H4 (cell line): ENCODE measurements at places on chromosomes 2 and 18.
A peak's percentile ranks its signal among the peaks of the same experiment; 100 is the strongest.

GRCh38 chr18:45865466-45865865, 40.0 kb downstream of the SIGLEC15 start:
- no peak for DNase-seq

DNA sequence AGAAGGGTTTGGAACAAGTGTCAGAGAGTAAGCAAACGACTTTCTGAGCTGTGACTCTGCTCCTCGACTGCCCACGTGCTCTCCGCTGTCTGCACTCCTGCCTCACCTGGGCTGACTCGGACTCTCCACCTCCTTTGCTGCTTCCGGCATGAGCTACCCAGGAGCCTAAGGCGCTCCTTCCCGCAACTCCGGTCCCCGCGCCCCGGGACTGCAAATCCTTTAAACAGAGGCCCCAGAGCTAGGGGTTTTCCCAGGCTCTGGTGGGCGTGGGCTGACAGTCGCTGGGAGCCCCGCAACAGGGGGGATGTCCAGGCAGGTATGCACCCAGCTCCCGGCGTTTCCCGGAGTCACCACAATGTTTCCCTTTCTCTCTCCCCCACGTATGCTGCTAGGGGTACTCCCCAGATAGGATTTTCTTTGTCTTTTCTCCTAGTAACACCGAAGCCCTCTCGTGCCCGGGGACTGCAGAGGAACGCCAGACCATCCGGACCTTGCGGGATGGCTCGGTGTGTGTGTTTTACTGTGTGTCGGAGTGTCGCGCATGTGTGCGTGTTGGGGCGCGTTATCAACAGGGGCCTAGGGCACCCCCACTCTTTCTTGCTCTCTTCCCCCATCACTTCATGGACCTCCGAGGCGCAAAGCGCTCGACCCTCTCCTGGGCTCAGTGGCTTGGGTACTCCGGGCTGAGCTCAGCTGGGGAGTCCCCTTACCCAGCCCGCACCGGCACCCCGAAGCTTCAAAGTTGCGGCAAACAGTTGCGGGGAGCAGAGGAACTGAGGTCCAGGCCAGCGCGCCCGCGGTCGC, 691 bp upstream of the THSD7B start:
- DNase-seq = no peak

DNA sequence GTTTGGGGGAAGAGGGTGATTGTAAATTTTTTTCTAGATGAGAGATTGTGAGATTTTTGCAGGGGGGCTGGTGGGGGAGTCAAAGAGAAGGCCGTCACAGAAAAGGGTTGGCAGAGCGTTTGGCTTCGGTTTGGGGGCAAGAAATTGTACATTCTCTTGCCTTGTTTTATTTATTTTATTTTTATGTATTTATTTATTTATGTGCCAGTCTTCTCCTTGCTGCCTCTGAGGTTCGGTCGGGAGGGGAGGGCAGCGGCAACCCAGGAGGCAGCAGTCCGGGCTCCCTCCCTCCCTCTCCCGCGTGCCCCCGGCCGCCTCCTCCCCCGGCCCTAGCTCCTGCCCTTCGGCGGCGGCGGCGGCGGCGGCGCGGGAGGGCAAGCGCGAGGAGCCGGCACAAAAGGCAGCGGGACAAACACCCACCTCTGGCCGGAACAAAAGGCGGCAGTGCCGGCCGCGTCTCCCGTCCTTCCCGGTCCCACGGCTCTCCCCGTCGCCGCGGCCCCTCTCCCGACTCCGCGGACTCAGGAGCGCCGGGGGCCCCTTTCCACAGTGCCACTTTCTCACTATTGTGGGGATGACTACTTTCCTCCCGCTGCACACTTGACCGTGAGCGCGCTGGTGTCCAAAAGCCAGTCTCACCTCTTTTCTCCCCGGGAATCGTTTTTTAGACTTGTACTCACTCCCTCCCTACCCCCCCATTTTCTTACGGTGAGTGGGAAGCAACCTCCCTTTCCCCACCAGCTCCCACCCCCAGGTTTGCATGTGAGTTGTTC, 1.2 kb downstream of the BCL11A start:
- no peak for DNase-seq

- DNase-seq = no peak
These were observed 3.3 kb downstream of the HES6 start for GRCh38 chr2:238236571-238236970.

GRCh38 chr2:38634684-38635083, 31.2 kb upstream of the GALM start:
- no peak for DNase-seq

GRCh38 chr2:45973426-45973825, 322.0 kb downstream of the PRKCE start:
- DNase-seq = no peak

- DNase-seq = no peak
These were observed 61.1 kb downstream of the ANTXR1 start for GRCh38 chr2:69073928-69074570.

DNA sequence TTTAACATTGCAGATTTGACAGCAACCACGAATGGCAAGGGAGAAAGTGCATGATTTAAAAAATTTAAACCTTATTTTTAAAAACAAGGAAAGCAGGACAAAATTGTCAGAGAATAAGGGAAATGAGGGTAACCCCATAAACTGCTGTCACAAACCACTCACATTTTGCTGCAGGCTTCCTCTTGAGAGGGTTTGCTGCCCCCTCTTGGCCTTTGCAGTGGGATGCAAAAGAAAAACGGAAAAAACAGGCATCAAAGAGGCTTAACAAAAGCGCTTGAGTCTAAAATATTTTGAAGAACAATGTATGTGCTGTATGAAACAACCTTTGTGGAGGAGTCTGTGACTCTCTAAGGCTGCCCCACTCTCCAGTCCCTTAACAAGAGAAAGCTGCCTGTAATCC, 91.6 kb downstream of the TMX3 start:
- peak; percentile 75 for DNase-seq

DNA sequence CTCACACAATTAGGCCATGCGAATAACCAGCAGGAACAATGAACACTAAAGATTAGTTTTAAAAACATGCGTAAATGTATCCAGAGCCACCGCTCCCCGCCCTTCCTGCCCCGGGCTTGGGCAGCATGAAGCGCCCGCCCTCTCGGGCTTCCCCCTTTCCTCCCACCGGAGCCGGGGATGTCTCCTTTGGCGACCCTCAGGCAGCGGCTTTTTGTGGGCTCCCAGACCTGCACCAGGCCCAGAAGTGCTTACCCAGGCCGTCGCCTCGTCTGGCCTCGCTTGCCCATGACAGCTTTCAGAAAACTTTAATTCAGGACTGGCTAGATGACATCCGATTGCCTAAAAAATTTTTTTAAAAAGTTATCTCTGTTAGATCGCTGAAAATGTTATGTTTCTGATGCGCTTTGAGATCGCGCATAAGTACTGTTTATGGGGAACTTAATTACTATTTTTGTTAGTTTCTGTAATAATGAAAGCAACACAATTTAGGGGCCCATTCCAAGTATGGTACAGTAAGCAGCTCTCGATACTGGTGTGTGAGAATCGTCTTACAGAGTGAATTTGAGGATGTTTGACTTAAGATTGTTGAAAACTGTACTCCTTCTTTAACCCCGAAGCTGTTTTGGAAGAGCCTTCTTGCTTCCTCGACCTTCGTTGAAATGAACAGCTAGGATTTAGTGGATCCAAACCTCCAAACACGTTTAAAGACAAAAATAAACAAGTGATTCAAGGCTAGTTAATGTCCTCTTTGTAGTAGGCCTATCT, 1.1 kb downstream of the MAP3K20 start:
- no peak for DNase-seq

DNA sequence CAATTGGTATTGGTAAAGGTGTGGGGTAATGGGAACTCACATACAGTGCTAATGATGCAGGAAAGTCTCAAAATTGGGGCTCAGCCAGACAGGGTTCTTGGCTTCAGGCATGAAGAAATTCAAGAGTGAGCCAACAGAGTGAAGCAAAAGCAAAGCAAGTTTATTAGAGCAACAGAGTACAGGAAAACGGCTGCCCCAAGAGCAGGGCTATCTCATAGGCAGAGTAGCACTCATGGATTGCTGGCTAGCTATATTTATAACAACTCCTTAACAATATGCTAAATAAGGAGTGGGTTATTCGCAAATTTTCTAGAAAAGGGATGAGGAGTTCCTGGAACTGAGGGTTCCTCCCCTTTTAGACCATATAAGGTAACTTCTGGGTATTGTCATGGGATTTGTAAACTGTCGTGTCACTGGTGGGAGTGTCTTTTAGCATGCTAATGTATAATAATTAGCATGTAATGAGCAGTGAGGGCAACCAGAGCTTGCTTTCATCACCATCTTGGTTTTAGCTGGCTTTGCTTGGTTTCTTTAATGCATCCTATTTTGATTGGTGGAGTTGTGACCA, 233.8 kb upstream of the NOL4 start:
- no peak for DNase-seq

- no peak for DNase-seq
These were observed 48.9 kb upstream of the ATG16L1 start for GRCh38 chr2:233202531-233202944.

- DNase-seq = no peak
These were observed 140.4 kb downstream of the MYO1B start for GRCh38 chr2:191385416-191386160.

DNA sequence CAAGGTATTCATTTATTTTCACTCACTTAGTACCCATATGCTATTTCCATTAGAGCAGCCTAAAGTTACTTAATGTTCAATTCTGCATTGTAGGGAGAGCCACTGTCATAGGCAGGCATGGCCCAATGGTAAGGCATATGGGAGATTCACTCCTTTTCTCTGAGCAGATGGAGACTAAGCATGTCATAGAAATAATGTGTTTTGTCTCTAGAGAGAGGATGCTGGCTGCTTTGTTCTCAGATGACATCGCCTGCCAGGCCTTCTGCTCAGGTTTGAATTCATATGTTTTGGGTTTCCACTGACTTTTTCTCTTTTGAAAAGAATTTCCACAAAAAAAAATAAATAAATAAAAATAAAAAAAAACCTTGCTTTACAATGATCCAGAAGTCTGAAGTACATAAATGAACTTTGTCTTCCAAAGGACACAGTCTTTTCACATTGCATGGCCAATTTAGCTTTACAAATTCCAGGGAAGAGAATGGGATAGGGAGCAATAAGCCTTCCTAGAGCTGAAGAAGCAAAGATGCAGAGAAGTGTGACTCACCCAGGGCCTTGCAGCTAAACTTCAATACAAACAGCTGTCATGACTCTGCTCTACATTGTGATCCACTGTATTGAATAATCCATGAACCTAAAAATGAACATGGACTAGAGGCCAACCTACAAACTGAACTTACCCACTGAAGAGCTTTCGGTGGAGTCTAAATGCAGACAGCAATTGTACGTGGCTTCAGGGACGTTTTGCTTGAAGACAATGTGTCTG, 422.5 kb downstream of the CMPK2 start:
- no peak for DNase-seq

- DNase-seq = no peak
These were observed 33.7 kb downstream of the STARD6 start for GRCh38 chr18:54323970-54324369.

DNA sequence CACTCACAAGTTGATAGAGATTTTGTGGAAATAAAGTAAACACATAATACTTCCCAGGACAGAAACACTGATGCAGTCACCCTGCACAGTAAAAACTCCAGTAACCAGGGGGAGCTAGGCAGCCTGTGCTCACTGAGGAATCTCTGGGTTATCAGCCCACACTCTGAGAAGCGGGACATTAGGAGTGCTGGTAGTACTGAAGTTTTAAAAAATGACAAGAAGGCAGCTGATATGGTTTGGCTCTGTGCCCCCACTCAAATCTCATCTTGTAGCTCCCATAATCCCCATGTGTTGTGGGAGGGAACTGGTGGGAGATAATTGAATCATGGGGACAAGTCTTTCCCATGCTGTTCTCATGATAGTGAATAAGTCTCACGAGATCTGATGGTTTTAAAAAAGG, 31.4 kb downstream of the KCTD1 start:
- no peak for DNase-seq

DNA sequence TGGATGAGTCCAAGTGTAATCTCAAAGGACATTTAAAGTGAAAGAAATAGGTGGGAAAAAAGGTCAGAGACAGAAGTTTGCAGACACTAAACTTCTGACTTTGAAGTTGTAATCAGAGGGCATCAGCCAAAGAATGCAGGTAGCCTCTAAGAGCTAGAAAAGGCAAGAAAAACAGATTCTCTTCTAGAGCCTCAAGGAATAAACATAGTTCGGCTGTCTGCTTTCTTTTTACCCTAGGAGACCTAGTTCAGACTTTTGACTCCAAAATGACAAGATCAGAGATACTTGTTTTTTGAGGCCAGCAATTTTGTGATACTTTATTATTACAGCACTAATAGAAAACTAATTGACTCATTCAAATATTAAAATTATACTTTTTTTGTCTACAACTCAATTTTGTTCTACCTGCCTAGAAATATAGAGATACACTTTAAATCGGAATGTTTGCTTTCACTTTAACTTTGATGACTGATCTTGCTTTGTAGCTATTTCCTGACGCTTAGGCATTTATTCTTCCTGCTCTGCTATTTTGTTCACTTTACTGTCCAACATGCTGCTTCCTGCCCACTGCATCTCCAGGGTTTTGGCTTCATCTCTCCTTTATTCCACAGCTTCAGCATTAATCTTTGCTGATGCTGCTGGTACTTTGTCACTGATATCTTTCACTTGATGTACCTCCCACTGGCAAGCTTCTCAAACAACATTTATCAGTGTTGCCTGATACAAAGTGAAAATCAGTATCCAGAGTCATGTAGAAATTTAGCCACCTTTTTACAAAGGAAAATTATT, 272.5 kb downstream of the DSEL start:
- DNase-seq = no peak

GRCh38 chr2:166229678-166230023, 101.8 kb upstream of the SCN1A start:
- DNase-seq = no peak

DNA sequence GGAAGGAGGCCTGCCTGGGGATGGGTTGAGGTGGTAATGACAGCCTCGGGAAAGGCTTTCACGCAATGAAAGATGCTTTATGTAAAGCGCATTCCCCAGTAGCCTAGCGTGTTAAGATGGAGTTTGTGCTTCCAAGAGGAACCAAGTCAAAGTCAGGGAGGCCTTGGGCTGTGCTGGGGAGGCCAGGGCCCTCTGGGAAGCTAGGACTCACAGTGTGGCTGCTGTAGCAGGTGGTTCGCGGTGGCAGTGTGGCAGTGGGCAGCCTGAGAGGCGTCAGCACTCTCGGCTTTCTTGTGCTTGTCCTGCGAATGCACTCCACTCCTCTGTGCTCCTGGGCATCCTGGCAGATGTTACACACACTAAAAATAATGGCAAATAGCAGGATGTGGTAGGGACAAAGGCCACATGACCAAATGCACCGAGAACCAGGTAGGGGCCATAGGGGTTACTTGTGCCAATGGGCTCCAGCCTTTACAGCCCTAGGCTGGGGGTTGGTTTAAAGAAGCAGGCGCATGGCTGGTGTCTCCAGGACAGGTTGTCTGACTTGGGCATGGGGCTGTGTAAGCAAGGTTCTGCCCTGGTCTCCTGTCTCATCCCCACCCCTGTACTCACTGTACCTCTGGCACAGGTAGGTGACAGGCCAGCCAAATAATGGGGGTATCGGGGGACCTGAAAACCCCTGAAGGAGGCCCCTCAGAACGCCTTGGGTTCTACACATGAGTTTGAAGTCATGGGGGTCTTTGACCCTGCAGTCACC, 154.4 kb upstream of the TWIST2 start:
- DNase-seq = no peak
